CD4-positive, alpha-beta T cell treated with Interferon gamma for 1 hour (primary cell): ENCODE measurements at places on chromosomes 13 and 19.
A peak's percentile ranks its signal among the peaks of the same experiment; 100 is the strongest.

GRCh38 chr13:113399755-113400149, 35.8 kb upstream of the GRTP1 start:
- no peak for DNase-seq

- DNase-seq, result no peak
Measured at GRCh38 chr19:30360376-30361106, 11.6 kb upstream of the ZNF536 start.

GRCh38 chr19:58274771-58275201, 4.0 kb upstream of the ZNF8 start:
- DNase-seq, result no peak

DNA sequence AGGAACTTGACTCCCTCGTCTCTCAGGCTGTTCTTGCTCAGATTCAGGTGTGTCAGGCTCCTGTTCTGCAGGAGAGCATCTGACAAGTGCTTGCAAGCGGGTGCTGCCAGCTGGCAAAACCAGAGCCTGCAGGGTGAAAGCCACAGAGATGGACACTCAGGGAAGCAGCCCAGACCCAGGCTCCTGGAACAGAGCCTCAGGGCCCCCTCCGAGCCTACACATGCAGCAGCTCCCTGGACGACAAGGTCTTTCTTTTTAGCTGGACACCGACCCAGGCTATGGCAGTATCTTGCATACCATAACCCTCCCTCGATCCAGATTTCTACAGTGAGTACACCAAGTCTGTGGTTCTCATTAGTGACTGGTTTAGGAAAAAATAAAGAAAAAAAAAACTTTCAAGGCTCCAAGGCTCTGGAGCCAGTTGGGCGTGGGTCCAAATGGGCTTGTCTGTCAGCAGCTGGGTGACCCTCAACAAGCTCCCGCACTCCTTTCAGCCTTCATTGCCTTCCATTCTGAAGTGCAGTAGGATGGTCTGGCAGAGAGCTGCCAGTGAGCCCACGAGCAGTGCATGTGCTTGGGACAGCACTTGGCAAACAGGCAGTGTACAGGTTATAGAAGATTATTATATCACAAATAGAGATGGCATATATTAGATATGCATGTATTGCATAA, 29.9 kb downstream of the NLRP13 start:
- DNase-seq, result no peak

- peak; percentile 86 for DNase-seq
Measured at GRCh38 chr13:21458813-21459701, at the start of gene ZDHHC20. Gene ZDHHC20, minus strand, starts transcription at chr13:21459303. Its CDS starts 132 bp downstream, at chr13:21459171.

GRCh38 chr13:33355201-33355895, 69.8 kb upstream of the STARD13 start:
- no peak for DNase-seq

DNA sequence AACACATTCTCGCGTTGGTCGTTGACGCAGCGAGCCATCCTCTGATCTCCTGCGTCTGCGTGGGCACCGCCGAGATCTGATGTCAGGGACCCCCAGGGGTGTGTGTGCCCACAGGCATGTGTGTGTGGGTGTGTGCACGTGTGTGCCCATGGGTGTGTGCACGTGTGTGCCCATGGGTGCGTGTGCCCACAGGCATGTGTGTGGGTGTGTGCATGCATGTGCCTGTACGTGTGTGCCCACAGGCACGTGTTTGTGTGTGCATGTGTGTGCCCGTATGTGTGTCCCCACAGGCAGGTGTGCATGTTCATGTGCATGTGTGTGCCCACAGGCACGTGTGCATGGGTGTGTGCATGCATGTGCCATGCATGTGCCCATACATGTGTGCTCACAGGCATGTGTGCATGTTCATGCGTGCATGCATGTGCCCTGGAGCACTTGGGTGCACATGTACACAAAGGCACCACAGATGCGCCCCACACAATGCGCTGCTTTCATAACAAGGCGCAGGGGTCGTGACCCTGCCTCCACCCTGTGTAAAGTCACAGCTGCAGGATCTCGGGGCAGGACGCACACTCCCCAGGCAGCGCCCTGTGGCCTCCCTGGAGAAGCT, 77.5 kb downstream of the RASA3 start:
- DNase-seq, result no peak

DNA sequence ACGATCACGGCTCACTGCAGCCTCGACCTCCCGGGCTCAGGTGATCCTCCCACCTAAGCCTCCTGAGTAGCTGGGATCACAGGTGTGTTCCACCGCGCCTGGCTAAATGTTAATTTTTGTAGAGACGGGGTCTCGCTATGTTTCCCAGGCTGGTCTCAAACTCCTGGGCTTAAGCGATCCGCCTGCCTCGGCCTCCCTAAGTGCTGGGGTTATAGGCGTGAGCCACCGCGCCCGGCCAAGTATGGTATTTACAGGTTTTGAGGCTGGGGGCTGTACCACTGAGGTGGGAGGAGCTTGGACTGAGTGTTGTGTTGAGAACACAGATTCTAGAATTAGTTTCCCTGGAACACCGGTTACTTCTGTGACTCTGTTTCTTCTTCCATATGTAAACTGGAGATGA, 452 bp upstream of the PPM1N start:
- no peak for DNase-seq

- DNase-seq, result no peak
Measured at GRCh38 chr19:33310606-33311325, 8.4 kb upstream of the CEBPA start.

DNA sequence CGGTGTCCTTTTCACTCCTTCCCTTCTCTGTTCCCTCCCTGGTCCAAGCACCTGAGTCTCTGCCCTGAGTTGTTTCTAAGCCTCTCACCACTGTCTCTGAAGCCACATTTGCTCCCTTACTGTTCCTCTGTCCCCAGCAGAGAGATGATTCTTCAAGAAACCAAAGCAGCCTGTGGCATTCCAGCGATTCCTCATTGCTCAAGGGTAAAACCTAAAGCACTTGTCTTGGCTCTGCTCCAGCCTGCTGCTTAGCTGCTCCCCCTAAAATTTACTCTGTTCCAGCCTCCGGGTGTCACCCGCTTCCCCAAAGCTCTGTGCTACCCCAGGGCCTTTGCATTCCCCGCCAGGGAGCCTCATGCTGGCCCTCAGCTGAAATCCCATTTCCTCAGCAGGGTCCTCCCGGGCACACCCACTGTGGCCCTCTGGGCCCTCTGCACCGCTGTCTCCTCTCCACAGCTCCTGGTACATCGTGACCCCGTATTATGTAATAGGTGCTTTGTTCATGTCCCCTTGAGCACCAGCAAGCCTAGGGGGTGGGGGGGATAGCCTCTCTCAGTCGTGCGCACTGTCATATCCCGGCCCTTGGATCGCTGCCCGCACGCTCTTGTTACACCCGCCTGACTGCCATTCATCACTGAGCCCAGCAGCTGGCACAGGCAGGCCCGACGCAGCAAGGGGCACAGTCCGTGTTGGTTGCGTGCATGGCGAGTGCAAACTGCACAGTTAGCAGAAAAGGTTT, 15.8 kb downstream of the TECR start:
- no peak for DNase-seq
